ENCODE measurements at places on chromosomes 2 and 18. TPM values are rescaled to one million over a fixed set of nuclear protein-coding genes. Genes with fewer than 3 reads are reported as not detected.

GRCh38 chr2:5538772-5539171 is 153.4 kb upstream of the SOX11 start:
- DNase-seq = no peak
- H3K4me1 ChIP-seq = no peaks in the 10 kb centered on the region
- no peaks in the 10 kb centered on the region for H3K36me3 ChIP-seq
- no peak overlapping the region for H3K4me3 ChIP-seq
- no peaks in the 10 kb centered on the region for H3K27me3 ChIP-seq
- no peak overlapping the region for H3K27ac ChIP-seq

DNA sequence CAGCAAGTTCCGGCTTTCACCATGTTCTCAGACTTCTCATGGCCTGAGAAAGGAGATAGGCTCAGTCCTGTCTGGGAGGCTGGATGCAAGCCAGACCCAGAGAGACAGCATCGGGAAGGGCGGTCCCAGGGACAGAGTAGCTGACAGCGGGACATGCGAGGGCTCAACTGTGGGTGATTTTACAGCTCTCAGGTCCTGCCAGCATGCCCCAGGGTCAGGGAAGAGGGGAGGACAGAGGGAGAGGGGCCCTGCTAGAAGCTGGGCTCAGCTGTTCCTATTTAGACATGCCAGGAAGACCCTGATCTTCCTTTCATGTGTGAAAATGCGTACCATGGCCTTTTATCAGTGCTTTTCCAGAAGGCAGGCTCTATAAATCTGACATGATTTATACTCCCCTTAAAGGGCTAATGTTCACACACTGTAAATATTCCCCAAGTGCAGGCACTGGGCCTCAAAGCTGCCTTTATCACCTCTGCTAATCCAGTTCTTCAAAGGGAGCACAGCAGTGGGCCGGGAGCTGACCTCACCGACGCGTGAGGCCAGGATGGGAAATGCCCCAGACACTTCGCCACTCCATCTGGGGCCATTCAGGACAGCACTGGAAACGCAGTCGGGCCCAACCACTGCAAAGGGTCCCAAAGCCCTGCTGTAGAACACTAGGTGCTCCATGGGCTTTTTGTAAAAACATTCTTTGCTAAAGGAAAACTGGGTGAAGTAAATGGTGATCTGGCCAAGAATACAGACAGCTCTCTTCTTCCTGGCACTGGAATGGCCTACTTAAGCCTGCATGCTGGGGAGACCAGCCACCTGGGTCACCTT is 96.1 kb upstream of the LMAN1 start:
- no peaks in the 10 kb centered on the region for H3K27me3 ChIP-seq
- no peak overlapping the region for H3K4me3 ChIP-seq
- H3K4me1 ChIP-seq = no peaks in the 10 kb centered on the region
- no peak for DNase-seq
- H3K36me3 ChIP-seq = no peaks in the 10 kb centered on the region

The SLC5A7 gene
- total RNA-seq = not detected

DNA sequence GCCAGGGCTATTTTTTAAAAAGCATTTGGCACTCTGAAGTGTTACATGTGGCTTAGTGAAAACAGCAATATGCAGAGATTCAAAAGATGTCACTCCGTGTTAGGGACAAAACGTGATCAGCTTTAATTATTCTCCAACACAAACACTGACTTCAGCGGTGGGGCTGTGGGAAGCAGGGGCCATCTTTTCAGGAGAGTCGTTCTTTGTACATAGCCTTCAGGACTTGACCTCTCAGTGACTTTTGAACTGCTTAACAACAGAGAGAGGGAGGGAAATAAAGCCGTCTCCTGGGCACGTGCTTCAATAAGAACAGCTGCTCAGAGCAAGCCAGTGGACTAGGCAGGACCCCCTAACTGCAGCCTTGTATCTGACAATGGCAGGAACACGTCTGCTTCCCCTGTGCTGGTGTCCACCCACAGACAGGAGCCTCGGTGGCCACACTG is 95.0 kb upstream of the HDAC4 start:
- H3K27ac ChIP-seq = no peak overlapping the region
- no peaks in the 10 kb centered on the region for H3K27me3 ChIP-seq
- no peak overlapping the region for H3K4me3 ChIP-seq
- no peaks in the 10 kb centered on the region for H3K36me3 ChIP-seq

GRCh38 chr2:181780047-181780651 is 99.8 kb upstream of the NEUROD1 start:
- no peak for DNase-seq
- H3K36me3 ChIP-seq = no peaks in the 10 kb centered on the region
- no peaks in the 10 kb centered on the region for H3K27me3 ChIP-seq
- H3K4me1 ChIP-seq = no peaks in the 10 kb centered on the region

- peak overlapping the region; percentile 35 for H3K27ac ChIP-seq
- DNase-seq = no peak
- H3K36me3 ChIP-seq = no peaks in the 10 kb centered on the region
- peaks cover 14% of the 10 kb centered on the region for H3K4me1 ChIP-seq
- no peak overlapping the region for H3K4me3 ChIP-seq
Measured at GRCh38 chr18:36628435-36629137, 200.2 kb downstream of the TPGS2 start.

The ANKAR gene
- total RNA-seq = 13.1 TPM

The SNORC gene
- total RNA-seq = 0.49 TPM
